ENCODE measurements at places on chromosomes 1 and 21.

DNA sequence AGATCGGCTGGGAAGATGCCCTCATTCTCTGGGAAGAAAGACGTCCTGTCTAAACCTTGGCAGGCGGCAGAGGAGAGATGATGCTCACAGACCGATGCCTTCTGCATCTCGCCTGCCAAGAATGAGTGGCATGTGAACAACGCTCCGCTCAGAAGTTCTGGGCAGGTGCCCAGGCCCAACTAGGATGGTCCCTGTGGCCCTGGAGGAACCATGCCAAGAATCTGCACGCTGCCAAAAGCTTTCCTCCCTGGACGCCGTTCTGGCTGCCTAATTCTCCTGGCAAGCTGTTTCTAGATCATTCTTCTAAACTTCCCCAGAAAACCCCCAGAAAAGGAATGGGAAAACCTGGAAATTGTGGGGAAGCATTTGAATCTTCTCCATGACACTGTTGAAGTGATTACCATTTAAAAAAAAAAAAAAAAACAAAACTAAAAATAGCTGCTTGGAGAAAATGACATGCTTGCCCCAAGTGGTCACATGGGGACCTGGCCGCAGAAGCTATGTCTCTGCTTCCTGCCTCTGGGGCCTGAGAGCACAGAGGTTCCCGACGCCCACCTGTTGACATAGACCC is 440.9 kb downstream of the PRDM2 start:
- DNase-seq: no peak

DNA sequence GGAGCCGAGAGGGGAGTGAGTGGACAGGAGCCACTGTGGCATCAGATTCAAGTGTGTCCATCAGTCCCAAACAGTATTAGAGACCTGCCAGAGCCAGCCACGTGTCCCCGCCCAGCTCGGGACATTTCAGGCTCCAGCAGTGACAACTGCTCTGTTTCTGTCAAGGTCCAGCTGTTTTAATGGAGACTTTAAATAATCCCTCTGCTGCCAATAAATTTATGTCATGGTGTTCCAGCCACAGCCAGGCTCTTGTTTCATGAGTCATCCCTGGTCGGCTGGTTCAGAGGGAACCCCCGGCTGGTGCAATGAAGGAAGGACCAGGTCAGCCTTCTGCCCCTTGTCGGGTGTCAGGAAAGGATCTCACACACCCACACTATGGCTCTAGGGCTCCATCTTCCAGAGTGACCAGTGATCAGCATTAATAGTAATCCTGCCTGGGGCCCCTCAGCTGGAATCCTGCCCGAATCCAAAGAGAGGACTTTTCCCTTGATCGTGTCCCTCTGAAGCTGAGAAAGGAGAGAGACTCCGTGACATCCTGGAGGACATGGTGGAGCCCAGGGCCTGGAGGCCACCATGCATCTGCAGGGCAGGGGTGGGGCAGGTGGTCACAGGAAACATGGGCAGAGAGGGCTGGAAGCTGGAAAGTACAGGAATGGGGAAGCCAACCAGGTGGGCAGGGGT is 197.3 kb downstream of the MATN1 start:
- DNase-seq: no peak

DNA sequence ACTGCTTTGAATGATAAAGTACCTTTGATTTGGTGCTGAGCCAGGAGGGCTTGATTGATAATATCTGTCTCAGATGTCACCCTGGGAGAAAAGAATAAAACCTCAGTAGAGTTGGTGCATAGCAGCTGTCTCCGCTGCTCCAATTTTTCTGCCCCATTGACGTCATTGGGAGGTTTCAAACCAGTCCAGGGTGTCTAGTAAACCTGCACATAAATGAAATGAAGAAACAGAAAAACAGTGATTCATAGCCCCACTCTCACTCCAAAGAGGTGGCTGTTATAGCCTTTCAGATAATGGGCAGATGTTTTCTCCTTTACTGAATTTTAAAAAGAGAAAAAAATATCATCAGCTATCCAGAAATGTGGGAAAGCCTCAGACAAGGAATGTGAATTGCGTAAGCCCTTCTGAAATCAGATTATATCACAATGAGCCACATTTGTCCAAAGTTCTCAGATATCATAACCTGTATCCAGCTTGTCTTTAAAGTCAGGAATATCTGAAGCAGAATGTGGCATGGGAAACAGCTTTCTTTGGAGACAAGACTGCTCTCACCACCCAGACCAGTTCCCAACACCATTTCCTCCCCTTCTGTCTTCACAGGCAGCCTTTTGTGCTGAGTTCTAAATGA is 351.3 kb upstream of the SGIP1 start:
- DNase-seq: peak; percentile 65

- DNase-seq: no peak
These were observed 11.7 kb downstream of the SLC19A1 start for GRCh38 chr21:45530423-45531113.

GRCh38 chr1:26500488-26501175 is 28.4 kb downstream of the HMGN2 start:
- DNase-seq: peak; percentile 80

DNA sequence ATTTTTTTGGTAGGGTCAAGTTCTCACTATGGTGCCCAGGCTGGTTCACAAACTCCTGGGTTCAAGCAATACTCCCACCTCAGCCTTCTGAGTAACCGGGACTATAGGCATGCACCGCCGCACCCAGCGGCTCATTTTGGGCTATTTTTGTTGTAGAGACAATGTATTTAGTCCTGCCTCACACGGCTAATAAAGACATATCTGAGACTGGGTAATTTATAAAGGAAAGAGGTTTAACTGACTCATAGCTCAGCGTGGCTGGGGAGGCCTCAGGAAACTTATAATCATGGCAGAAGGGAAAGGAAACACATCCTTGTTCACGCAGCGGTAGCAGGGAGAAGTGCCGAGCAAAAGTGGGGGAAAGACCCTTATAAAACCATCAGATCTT is 4.2 kb downstream of the CELA2A start:
- DNase-seq: no peak

DNA sequence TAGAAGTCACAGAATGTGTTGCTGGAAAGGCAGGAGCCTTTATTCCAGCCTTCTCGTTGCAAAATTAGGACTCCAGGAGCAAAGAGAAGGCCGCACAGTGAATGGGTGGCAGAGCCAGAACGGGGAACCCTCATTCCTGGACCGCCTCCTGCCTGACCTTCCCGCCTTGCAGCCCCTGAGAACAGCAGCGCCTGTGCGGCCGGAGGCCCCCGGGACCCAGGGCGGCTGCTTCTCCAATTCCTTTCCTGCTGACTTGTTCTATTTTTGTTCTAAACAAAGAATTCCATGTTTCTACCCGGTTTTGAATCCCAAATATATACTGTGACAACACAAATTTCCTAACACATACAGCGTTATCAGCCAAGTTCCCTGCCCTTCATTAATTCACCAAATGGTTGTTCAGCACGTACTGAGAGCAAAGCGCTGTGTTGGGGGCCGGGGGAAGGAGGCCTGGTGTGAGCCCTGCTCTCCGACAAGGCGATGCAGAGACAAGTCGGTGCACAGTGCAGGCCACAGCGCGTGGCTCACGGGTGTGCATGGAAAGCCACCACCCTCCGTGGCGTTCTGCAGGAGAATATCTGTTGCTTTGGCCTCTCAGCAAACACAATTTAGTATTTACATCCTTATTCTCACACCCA is 31.9 kb upstream of the COL6A2 start:
- DNase-seq: no peak

GRCh38 chr1:96538111-96538641 is 183.4 kb upstream of the PTBP2 start:
- DNase-seq: no peak

DNA sequence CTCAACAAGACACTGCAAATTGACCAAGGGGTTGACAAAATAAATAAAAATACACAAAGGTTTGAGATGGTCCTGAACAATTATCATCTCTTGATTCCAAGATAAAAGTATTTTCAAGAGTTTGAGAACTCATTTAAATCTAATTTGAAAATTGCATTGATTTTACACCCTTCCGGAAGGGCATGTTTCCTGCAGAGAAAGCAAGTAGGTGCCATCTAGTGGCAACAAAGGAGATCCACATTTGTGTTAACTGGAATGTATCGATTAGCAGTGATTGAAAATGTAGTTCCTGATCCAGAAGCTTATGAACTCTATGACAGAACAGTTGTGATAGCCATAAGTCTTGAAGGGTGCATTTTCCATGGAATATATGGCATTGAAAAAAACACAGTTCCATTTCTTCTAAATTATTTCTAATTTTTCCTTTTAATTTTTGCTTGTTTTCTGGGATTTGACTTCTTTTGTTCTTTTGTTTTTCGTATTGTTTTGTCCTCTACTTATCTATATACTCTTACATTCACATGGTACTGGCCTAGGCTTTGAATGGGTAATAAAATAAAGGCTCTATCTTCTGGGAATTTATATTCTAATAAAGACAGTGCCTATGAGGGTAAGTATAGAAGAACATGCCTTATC is 143.7 kb downstream of the DNM3 start:
- peak; percentile 35 for DNase-seq

GRCh38 chr21:39050841-39051587 is 132.2 kb downstream of the PSMG1 start:
- no peak for DNase-seq

DNA sequence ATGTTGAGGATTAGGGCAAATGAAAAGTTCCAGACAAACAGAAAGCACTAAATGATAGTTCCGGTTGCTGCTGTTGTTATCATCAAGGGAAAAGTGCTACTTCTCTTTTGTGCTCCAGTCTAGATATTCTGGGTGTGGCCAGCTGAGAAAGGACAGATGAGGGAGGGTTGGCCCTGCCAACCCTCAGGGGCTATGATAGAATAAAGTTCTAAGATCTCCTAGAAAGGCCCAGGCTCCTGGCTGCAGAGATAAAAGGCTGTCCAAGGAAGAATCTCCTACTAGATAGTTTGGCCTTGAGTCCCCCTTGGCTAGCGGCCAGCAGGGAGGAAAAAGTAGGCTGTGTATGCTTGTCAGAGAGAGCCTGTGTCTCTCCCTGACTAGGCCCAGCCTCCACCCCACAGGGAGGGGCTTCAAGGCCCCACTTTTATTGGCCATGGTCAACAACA is 31.5 kb downstream of the RIMS3 start:
- DNase-seq: no peak

DNA sequence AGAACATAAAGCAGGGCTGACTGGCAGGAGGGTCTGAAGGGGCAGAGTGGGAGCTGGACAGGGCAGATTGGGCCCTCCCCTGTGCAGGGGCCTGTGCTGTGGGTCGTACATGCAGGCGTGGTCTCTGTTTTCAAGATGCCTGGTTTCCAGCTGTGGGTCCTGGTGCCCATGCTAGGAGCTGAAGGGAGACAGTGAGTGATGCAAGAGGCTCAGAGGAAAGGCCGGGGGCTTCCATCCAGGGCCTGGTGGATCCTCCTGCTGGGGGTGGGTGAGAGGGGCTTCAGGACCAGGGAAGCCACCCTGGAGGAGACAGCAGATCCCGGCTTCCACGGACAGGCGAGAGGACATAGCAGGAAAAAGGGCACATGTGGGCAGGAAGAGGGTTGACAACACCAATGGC is 349.0 kb upstream of the VAMP3 start:
- DNase-seq: no peak

- no peak for DNase-seq
These were observed 1431.1 kb downstream of the AMY1C start for GRCh38 chr1:105180789-105181188.

- DNase-seq: peak; percentile 71
These were observed at the start of gene ZSWIM5 for GRCh38 chr1:45205910-45206721. TSS of gene ZSWIM5 (minus strand) at chr1:45206605. CDS start at chr1:45206350, 255 bp downstream.

GRCh38 chr21:45964649-45965048 is 16.9 kb upstream of the COL6A1 start:
- no peak for DNase-seq

DNA sequence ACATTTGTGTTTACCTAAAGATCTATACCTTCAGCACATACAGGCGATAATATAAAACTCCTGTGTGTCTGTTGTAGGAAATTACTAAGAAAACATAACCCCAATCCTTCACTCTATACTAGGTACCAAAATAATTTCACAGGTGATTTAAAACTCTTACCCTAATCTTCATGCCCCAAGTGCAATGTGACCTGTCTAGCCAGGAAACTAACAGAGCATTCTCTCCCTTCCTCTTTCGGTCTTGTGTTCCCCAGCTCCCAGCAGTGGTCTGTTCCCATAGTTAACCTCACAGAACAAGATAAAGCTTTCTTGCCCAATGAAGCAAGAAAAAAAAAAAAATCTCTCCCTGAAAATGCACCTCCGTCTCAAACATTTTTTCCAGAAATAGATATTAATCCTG is 493.5 kb downstream of the DPYD start:
- no peak for DNase-seq

Measured in central memory CD4-positive, alpha-beta T cell (primary cell).